ENCODE measurements at places on chromosomes 13 and 19.

DNA sequence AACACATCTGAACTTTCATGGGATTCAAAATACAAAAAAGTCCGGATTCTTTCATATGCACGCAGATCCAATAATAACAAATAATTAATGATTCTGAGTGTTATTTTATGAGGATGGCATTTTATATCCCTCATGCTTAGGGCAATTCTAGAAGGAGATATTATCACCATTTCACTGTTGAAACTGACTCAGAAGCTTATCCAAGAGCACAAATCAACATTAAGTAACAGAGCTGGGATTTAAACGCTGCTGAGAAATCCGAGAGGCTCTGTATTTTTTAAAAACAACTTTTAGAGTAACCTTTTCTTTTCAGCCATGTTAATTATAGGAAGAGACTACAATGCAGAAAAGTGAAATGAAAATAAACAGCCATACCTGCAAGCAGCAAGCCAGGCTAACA lies 30.3 kb downstream of the ATP7B start:
- DNase-seq, result no peak

- no peak for DNase-seq
These were observed 10.0 kb downstream of the SYMPK start for GRCh38 chr19:45852983-45853382.

DNA sequence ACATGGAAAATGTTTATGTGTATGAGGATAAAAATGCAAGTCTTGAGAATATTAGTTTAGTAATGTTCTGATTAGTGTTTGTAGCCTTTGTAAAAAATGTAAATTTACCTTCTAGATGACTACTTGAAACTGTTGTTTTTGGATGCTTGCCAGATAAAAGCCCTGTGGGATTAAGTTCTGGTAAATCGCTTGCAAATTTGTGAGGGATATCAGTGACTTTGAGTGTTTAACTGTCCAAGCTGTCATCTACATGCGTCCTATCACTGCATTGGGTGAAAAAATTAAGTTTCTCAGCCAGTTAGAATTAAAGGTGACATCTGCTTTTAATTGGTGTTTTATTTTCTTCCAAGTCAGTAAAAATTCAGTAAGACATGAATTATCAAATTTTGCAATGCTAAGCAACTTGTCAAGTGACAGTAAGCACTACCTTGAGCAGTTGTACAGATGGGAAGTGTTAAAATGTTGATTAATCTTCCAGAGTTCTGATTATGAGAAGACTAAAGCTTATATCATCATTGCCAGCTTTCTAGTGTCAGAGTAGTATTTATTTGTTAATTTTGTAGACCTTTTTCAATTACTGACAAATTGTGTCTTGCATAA lies 88.0 kb downstream of the PCCA start:
- DNase-seq, result no peak

DNA sequence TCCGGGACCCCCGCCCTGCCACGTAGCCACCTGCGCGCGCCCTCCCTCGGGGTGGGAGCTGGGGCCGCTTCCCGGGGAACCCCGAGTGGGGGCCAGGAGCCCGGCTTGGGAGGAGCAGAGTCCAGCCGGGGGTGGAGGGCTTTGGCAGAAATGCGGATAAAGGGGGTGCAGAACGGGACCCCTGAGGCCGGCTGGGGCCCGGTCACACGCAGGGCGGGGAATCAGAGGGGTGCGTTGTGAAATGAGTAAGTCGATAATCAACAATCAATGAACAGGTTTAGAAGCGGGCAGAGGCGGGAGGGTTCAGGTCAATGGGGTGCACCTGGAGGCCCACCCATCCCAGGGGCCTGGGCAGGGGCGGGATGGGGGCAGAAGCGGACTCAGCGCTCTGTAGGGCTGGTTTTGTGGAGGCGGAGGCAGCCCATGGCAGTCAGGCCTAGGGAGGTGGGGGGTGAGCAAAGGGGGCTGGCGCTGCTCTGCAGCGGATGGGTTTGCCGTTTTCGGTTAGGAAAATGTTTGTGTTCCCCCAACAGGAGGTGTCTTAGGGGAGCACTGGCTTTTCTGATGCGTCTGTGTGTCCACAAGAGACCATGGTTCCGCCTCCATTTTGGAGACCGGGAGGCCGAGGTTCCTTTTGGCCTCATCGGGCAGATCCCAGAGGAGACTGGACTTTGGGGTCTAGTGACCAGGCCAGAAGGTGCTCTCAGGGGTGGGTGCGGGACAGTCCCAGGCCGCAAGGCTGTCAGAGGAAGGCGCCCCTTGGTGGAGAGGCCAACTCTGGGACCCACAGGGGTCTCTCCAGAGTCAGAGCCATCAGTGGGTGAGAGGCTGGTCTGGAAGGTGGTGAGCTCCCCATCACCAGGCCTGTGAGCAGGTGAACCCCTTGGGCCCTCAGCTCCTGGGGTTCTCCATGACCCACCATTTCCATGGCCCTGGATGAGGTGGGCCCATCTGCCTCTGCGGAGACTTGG lies 683 bp upstream of the DIRAS1 start:
- DNase-seq, result peak; percentile 31

- DNase-seq, result no peak
These were observed 9.5 kb downstream of the ACTMAP start for GRCh38 chr19:40740747-40741146.

- DNase-seq, result no peak
These were observed at the start of gene S1PR5 for GRCh38 chr19:10517361-10517759. TSS of gene S1PR5 (minus strand) at chr19:10517447. CDS start at chr19:10515011, 2,436 bp downstream.

GRCh38 chr13:30523211-30523610 lies 57.5 kb upstream of the HMGB1 start:
- DNase-seq, result no peak

- no peak for DNase-seq
These were observed 35.7 kb downstream of the ZNF493 start for GRCh38 chr19:21432590-21432989.

GRCh38 chr19:23512151-23512925 lies 117.1 kb upstream of the ZNF91 start:
- no peak for DNase-seq

GRCh38 chr13:50437252-50437651 lies 406.2 kb downstream of the DLEU7 start:
- DNase-seq, result no peak

DNA sequence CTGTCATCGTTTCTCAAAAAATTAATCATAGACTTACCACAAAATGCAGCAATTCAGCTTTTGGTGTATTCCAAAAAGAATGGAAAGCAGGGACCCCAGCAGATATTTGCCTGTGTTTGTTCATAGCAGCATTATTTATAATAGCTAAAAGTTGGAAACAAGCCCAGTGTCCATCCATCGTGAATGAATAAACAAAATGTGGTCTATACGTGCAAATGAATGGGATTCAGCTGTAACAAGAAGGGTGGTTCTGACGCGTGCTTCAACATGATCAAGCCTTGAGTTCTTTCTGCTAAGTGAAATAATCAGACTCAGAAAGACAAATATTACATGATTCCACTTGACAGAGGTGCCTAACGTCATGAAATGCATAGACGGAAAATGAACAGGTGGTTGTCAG lies 36.4 kb downstream of the PSG11 start:
- DNase-seq, result no peak

DNA sequence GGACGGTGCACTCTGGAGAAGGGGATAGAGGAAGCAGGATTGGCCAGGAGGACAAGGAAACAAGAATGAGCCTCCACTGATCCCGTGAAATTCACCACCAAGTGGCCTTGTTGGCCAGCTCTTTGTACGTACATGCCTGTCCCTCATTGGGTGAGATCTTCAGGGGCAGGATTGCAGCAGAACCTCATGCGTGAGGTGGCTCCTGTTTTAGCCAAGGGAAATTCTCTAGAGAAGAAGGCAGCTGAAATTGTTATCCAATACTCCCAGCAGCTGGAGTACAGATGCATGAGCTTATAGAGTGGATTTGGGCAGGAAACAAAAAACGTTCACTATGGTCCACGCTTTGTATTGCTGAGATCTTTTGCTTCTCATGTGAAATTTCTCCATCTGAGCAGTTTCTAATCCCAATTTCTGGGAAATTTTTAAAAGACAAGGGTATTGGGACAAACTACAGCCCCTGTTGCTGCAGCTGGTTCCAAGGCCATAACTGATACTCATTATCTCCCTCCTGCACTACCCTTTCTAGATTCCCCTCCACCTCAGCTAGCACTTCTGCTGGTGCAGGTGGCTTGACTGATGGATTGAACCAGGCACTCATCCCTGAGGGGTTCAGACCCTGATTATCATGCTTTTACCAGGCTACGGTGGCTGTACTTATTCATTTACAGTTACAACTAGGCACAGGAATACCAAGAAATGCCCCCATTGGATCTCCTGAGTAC lies 3.9 kb upstream of the RNF6 start:
- DNase-seq, result no peak

DNA sequence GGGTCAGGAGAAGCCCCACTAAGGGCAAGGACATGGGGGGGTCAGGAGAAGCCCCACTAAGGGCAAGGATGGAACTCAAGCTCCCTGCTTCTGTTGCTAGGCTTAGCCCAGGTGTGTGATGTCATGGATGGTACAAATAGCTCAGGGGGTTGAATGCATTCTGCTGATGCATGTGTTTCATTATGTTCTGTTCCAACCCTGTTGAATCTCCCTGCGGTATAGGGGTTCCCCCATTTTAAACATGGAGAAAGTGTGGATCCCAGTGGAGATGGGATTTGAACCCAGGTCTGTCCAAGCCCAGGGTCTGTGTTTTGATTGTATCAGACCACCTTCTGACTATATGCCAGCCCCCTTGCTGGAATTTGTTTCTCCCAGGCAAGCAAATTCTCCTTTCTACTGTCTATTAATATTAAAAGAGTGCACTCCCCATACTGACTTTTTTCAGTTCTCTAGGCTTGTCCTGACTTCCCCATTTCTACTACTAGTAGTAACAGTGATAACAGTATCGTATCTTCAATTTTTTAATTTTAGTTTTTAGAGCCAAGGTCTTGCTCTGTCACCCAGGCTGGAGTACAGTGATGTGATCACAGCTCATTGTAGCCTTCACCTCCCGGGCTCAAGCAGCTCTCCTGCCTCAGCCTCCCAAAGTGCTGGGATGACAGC lies 6.7 kb downstream of the ZNF865 start:
- DNase-seq, result no peak

- peak; percentile 70 for DNase-seq
These were observed 759 bp downstream of the RB1 start for GRCh38 chr13:48304143-48304876.

- DNase-seq, result no peak
These were observed 416 bp upstream of the DOCK9 start for GRCh38 chr13:98978280-98978679.

DNA sequence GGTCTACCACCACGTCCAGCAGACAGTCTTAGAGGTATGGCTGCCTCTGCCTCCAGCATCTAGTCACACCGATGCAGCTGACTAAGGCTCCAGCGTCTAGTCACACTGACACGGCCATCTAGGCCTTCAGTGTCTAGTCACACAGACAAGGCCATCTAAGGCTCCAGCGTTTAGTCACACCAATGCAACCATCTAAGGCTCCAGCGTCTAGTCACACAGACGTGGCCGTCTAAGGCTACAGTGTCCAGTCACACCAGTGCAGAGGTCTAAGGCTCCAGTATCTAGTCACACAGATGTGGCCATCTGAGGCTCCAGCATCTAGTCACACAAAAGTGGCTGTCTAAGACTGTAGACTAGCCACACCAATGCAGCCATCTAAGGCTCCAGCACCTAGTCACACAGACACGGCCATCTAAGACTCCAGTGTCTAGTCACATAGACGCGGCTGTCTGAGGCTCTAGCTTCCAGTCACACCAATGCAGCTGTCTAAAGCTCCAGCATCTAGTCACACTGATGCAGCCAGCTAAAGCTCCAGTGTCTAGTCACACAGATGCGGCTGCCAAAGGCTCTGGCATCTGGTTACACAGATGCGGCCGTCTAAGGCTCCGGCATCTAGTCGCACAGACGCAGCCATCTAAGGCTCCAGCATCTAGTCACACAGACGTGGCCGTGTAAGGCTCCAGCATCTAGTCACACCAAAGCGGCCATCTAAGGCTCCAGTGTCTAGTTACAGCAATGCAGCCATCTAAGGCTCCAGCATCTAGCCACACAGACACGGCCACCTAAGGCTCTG lies 55.1 kb downstream of the KLF2 start:
- DNase-seq, result no peak

GRCh38 chr19:49441960-49442350 lies 628 bp upstream of the SLC17A7 start:
- DNase-seq, result no peak

DNA sequence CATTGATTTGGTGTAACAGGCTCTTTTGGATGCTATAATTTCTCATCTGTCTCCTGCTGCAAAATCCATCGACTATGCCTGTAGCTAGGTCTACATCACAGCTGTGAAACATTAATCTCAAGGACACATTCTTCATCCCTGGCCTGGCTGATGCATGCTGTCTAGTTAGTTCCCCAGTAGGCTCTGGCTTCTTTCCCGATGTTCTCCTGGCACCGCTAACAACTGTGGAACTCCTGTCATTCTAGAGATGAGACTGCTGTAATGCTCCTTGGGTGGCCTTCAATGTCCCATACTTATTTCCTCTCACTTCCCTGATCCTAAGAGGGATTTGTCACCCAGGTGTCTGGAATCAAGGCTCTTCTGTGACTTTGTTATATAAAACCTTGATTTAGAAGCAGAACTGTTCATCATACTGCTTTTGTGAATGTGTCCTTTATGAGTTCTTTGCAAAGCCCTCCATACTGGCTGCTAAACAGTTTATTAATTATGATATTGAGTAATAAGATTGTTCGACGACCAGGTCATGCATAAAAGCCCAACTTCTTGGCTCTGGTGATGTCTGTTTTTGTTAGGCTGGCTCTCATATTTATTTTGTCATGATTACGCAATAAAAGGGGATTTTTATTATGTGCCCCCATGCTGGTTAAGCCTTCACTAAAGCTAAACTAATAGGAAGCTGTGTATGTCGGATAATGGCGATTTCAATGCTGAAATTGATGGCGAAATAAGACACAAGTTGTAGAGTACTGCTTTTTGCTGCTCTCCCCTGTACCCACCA lies 227.5 kb downstream of the DCT start:
- DNase-seq, result no peak

GRCh38 chr13:74017301-74018061 lies 116.7 kb downstream of the KLF12 start:
- peak; percentile 12 for DNase-seq

GRCh38 chr13:59356607-59357006 lies 807.1 kb downstream of the DIAPH3 start:
- peak; percentile 48 for DNase-seq

DNA sequence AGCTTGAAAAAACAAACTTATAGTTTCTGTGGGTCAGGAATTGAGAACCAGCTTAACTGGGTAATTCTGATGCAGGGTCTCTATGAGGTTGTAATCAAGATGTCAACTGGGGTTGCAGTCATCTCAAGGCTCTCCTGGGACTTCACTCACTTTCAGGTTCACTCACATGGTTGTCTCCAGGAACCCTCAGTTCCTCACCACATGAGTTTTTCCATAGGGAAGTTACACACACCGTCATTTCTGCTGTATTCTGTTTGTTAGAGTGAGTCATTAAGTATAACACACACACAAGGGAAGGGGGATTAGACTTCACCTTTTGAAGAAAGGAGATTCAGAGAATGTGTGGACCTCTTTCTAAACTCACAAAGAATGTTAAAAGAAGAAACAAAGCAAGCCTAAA lies 34.9 kb upstream of the MLNR start:
- DNase-seq, result no peak

DNA sequence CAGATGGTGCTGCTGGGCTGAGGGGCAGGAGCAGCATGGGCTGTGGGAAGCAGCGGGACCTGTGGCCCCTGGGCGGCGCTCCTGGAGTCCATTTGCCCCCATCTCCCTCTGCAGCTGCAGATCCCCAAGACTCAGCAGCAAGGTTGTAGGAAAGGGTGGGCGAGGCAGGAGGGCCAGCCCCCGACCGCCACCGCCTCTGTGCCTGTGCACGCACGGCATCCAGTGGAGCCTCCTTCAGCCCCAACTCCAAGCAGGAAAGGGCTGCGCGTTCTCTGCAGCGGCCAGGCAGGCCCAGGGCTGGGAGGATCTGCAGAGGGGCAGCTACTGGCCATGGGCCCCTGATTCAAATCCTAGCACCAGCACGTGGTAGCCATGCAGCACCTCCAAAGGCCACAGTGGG lies 20.8 kb downstream of the DPF1 start:
- no peak for DNase-seq

Measured in hematopoietic multipotent progenitor cell treated with erythropoietin and hydrocortisone succinate and interleukin-3 and kit ligand, for 4 days (in vitro differentiated cells).